Brain (organoid and tissue), 16 donors: ENCODE measurements at places on chromosomes 1 and 21.

DNA sequence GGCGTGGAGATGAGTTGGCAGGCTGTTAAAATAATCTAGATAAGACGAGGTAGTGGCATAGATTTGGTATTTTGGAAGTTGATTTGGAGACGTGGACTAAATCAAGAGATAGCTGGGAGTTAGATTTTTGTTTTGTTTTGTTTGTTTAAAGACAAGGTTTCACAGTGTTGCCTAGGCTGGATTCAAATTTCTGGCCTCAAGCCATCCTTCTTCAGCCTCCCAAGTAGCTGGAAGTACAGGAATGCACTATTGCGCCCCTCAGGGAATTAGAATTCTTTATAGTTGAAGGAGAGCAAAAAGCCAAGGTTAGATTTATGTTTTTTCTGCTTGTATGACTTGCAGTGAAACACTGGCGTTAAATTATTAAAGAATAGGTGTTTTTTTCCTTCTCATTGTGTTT is 22.3 kb upstream of the SNRPE start:
- no peak for DNase-seq

DNA sequence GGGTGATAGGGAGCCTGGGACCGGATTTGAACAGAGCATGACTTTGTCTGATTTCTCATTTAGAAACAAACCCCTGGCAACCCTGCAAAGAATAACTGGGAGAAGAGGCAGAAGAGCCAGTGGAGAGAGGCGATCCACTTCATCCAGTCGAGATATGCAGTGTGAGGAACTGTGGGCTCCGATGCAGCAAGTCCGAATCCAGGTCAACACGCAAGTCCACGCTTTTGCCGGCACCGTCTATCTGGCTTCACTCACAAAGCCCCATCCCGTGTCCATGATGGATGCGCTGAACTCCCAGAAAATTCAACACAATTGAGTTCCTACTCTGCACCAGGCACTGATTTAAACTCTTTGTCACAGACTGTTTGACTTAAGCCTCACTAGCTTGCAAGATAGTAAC is 191.3 kb downstream of the GRIK3 start:
- DNase-seq: no peak

GRCh38 chr1:37605806-37606474 is 10.2 kb upstream of the GNL2 start:
- no peak for DNase-seq

DNA sequence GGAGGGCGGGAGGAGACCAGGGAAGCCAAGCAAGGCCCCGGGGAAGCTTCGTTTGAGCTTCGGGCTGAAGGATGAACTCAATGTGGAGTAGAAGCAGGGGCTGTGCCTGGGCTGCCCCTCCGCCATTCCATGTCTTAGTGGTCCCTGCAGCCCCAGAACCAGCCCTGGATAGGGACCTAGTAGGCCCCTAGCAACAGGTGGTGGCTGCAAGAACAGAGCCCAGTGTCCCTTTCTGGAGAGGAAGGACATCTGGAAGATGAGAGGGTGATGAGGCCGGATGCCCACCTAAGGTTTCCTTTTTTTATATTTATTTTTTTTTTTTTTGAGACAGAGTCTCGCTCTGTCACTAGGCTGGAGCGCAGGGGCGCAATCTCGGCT is 27.2 kb downstream of the ECE1 start:
- no peak for DNase-seq

DNA sequence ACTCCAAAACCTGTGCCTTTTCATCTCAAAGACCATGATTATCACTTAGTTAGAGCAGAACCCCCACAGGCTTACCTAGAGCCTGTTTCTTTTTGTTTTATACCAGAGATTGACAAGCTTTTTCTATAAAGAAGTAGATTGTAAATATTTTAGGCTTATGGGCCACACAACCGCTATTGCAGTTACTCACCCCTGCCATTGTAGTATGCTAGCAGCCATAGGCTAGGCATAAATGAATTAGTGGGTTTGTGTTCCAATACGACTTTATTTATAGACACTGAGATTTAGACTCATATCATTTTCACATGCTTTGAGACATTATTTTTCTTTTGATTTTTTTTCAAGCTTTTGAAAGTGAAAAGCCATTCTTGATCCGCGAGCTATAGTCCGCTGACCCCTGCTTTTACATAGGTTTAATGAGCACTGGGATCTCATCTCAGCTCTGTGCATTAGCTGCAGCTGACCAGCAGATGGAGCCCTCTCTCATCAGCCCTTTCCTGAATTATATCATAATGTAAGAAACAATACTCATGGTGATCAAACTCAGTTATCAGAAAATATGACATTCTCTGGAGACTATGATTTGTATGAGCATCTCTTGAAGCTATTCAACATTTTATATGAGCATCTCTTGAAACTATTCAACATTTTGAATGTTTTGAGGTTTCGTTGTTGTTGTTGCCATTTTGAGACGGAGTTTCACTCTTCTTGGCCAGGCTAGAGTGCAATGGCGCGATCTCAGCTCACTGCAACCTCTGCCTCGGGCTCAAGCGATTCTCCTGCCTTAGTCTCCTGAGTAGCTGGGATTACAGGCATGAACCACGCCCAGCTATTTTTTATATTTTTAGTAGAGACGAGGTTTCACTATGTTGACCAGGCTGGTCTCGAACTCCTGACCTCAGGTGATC is 111.9 kb upstream of the L1TD1 start:
- DNase-seq: peak; percentile 34

- DNase-seq: peak; percentile 48
These were observed 4.0 kb downstream of the AMPD2 start for GRCh38 chr1:109623601-109624161.

DNA sequence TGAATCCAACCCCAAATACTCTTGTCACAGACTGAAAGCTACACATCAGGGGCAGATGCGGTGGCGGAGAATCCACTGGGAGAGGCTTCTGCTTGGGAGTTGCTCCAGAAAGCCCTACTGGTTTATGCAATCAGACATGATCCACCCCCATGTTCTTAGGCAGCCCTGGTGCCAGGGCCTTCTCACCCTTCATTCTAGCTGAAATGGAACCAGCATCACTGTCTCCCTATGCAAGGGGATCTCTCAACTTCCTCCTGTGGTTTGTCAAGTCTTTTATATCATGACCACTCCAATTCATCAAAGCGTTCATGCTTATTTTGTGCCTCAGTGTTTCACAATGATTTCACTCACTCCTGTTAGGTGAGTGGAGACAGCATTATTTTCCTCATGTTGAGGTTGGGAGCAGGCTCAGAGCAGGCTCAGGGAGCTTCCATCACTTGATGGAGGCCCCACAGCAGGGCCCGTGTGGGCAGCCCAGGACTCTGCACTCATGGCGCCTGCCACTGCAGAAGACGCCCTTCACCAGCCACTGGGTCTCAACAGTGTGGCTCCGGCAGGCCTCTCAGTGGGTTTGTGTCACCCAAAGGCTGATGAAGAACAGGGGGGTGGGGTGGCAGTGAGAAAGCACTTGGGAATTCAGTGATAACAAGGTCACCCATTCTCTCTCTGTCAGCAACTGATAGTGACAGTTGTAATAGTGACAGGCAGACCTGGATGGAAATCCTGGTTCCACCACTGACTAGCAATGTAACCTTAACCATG is 67.1 kb downstream of the CD58 start:
- DNase-seq: no peak

DNA sequence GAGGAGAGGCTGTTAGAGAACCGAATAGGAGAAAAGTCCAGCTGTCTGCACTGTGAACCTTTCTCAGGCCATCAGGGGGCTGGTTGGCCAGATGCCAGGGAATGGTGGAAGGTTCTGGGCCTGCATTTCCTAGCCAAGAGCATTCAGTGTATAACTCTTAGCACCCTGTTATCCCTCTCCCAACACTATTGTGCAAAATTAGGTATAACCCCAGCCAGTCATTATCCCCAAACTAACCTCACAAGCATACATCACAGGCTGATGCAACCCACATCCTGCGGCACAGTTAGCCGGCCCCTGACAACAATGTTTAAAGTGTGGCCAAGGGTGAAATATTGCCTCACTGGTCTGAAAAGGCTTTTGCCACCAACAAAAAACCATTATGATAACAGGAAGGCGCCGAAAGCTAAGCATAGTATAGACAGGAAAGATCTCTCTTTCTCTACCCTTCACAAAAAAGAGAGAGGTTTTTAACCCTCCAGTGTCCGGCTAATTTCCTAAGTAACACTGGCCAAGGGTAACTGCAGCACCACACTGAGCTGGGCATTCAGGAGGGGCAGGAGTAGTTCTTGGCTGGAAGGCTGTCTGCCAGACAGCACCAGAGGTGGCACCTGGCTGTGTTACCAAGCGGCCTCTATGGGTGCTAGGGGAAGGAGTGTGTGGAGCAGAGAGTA is 77.3 kb upstream of the BCAR3 start:
- no peak for DNase-seq
